H54 (cell line): ENCODE measurements at places on chromosomes 7 and 10.
A peak's percentile ranks its signal among the peaks of the same experiment; 100 is the strongest.

- no peak for DNase-seq
These were observed 12.7 kb downstream of the FZD1 start for GRCh38 chr7:91276909-91277308.

- DNase-seq: no peak
These were observed 830 bp downstream of the MET start for GRCh38 chr7:116672596-116673456.

DNA sequence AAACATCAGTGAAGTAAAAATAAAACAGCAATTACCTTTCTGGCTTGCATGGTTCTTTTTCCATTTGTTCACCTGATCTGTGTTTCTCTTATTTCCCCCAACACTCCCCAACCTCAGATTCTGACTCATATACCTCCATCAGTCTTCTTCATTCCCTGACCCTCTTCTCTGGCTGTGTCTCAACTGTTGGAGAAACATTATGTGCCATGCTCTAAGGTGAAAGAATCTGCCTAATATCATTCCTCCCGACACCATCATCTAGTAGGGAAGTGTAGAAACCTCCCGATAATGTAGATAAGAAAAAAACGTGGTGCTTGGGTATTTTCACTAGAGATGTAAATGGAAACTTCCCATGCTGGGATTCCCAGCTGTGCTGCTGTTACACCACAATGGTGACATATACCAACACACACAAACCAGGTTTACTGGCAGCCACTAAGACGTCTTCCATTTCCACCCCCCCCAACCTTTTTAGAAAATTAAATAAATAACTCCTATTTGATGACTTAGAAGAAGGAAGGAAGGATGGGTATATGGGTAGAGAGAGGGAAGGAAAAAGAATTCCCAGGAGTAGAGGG lies 63.4 kb downstream of the OSBPL3 start:
- no peak for DNase-seq

- DNase-seq: no peak
These were observed 10.9 kb downstream of the TAS2R60 start for GRCh38 chr7:143454091-143454680.

DNA sequence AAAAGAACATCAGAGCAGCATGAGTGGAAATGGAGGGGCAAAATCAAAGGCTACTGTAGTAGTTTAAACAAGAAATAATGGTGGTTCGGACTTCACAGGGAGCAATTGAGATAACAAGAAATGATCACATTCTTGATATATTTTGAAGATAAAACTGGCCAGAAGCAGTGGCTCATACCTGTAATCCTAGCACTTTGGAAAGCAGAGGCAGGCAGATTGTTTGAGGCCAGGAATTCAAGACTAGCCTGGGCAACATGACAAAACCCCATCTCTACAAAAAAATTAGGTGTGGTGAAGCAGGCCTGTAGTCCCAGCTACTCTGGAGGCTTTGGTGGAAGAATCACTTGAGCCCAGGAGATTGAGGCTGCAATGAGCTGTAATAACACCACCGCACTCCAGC lies 22.9 kb downstream of the EEF1AKMT2 start:
- no peak for DNase-seq

DNA sequence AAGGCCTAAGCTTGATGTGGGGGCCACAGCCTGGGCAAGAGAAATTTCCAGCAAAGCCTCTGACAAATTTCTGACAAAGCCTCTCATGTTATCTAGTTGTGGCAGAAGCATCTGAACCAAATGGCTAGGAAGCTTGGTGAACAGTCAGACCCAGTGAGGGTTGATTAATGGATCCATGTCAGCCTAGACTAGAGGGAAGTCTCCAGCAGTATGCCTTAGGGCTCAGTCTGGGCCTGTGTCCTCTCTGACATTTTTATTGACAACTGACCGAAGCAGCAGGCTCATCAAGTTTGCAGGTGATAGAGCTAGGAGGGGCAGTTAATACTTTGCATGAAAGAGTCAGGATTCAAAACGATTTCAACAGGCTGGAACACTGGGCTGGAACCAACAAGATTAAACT lies 25.3 kb downstream of the HIF1AN start:
- DNase-seq: no peak

- peak; percentile 42 for DNase-seq
These were observed 88.3 kb downstream of the ARMH3 start for GRCh38 chr10:101967713-101968112.

DNA sequence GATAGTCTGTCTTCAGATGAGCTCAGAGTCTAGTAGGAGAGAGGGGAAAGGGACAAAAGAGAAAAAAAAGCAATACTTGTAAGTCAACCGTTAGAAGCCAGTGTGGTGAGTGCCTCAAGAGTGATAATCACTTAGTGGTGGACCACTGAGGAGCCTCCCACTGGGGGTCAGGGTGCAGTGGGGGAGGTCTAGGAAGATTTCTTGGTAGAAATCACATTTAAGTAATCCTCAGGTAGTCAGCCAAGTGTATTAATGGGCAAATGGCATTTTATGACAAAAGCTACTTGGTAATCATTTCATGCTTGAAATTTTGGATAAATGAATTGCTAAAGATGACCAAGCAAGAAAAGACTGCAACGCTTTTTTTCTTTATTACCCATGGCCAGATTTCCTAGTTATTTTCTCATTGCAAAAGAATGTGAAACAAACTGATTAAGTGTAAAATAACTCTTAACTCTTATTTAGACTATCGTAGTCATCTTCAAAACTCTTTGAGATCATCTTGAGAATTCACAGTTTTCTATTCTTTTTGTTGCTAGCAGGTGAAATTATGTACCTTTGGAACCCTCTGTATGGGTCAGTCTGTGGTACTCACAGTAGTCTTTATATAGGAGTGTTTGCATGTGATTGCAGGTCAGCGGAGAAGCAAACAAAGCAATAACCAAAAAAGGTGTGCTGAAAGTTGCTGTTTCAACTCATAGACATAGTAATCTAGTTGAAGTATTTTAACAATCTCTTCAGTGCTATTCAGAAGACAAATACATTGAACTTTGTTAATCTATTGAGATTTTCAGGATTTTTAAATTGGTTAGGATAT lies 63.9 kb downstream of the PPP1R9A start:
- DNase-seq: no peak

- DNase-seq: no peak
These were observed 44.9 kb downstream of the PNLIPRP2 start for GRCh38 chr10:116665541-116666125.

- DNase-seq: no peak
These were observed 23.2 kb downstream of the SLK start for GRCh38 chr10:103990121-103990520.

GRCh38 chr10:33273295-33274002 lies 61.0 kb downstream of the NRP1 start:
- DNase-seq: peak; percentile 57

DNA sequence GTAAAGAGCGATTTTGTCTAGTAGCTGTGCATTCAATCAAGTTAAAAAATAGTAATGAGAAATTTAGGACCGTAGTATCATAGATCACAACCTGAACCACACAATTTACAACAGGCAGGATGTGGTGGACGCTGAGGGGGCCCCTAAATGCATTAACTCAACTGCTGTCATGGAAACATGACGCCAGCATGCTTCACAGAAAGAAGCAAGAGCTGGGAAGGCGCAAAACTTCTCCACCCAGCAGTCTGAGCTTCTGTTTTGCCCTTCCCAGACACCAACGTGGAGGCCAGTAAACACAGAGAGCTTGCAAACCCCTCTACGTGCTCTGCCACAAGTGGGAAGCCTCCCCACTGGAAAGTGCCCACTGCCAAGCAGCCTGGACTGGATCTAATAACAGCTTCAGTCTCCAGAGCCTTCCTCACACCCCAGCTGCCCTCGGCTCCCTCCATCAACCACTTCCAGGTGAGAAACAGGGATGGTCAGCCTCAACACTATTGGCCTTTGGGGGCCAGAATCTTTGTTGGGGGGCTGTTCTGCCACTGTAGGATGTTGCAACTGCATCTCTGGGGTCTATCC lies 151.8 kb downstream of the SFMBT2 start:
- DNase-seq: no peak

DNA sequence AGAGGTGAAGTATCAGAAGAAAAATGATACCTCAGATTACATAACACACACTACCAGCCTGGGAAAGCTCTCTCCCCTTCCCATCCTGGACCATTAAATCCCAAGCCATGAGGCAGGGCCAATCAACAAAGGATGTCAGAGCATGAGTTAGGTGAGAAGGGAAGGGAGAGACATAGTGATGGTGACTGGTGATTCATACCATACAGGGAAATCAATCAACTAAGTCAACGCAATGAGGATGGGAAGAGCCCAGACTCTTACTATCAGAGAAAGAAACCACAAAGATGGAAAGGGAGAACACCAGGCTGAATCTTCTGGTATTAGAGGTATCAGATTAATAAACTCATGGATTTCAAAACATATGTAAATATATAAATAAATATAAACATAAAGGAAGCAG lies 185.4 kb downstream of the KMT2E start:
- no peak for DNase-seq

DNA sequence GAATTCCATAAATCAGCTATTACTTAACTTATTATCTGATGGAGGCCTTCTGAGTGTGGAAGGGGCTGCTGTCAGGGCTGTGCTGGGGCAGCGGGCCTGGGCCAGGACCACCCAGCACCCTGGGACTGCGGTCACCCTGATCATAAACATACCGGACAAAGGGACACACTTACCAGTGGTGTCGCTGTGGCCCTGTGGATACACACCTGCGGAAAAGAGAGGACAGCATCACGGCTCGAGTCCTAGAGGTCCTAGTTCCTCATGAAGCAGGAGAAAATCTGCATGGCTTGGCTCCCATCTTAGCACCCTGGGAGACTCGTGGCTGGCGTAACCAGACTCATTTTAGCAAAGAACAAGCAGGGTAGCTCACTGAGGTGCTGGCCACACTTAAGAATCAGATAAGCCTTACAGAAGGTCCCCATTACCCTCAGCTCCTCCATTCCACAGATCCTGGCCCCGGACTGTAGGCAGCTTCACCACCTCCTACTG lies 17.7 kb downstream of the IL15RA start:
- no peak for DNase-seq

- DNase-seq: no peak
These were observed 27.8 kb upstream of the ITGB1 start for GRCh38 chr10:32985775-32986350.

DNA sequence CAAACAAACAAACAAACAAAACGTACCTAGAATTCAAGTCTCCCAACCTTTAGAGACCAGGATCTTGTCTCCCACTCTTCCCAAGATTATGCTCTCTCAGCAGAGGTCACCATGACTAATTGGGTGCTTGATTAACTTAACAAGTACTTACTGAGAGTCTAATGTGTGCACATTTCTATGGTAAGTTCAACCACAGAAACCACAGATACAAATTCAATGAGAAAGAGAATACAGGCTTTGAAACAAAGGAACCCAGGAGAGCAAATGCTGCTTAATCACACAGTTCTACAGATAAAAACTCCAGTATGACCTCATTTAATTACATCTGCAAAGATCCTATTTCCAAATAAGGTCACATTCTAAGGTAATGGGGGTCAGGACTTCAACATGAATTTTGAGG lies 142.8 kb downstream of the DNAJC1 start:
- no peak for DNase-seq

DNA sequence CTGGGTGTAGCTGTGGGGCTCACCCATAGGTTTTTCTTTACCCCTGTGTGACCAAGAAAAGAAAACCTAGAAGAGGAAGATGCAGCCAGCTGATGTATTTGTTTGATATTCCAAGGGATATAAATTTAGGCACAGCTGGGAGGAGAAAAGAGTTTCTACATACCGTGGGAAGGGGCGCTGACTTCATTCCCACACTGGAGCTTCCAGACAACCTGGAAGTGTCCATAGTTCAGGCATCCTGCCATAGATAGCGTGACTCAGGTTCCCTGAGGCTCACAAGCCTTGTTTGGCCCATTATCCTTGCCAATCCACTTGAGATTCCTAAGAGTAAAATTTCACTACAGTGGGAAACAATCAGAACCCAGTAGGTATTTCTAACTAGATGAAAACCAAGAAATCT lies 371.7 kb upstream of the NRP1 start:
- DNase-seq: no peak

GRCh38 chr10:96695366-96695765 lies 24.9 kb downstream of the PIK3AP1 start:
- no peak for DNase-seq

DNA sequence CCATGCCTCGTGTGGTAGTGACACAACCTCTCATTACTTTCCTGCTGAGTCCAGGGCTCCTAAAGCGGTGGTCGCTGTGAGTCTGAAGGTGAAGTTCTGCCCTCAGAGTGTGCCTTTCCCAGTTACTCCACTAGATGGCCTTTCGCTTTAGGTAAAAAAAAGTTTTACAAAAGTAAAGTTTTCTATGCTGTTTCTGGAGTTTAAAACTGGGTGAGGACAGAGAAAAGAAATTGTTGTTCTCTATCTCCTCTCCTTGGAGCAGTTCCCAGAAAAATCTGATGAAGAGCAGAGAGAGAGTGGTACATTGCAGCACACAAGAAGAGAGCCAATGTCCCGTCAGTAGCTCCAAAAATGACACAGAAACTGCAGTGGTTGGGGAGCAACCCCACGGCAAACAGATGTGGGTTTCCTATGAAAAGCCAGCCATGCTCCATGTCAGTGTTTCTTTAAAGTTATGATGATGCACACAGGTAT lies 257.1 kb downstream of the GLI3 start:
- DNase-seq: no peak

DNA sequence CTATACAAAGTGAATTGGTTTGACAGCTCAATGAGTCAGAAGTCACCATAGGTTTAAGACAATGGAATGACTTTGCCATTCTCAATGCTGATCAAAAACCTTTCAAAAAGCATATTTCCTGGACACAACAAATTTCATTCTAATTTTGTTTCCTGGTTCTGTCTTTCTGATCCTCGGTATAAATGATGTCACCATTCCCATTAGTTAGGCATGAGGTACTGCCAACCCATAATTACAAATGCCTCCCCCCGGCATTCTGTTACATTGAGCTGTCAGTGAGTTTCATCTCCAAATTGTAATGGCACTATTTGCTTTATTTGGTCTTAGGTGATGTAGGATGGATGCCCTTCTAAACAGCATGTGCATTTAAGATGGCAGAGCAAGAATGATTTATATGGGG lies 81.7 kb upstream of the NFE2L3 start:
- DNase-seq: no peak

DNA sequence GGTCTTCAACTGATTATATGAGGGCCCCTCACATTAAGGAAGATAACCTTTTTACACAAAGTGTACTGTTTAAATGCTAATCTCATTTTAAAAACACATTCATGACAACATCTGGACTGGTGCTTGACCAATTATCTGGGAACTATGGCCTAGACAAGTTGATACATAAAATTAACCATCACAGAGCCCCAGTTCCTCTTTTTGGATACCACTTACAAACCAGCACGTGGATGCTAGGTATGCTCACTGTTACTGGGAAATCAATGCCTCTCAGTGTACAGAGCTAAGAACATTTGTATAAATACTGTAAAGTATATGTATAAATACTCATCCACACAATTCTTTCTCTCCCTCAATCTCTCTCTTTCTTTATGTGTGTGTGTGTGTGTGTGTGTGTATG lies 1217.8 kb upstream of the LRRTM3 start:
- DNase-seq: no peak

DNA sequence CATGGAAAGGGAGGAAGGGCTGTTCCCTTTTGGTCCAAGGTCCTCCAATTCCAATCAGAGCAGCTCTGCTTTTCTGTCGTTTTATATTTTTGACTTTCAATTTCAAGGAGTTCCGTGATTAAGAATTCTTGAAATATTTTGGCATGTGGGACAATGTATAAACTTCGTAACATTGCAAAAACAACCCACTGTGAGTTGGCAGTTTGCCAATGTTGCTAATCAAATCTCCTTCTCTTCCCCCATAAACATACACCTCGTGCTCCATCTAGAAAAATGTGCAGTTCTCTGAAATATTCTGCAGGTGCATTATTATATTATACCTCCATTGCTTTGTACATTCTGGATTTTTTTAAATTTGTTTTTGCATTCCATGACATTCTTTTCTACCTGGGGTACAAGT lies 49.8 kb downstream of the POU6F2 start:
- DNase-seq: no peak

- no peak for DNase-seq
These were observed 30.9 kb downstream of the TMEM120A start for GRCh38 chr7:75963381-75963995.
